ENCODE measurements at places on chromosomes 1 and 21.
A peak's percentile ranks its signal among the peaks of the same experiment; 100 is the strongest.

GRCh38 chr1:33018112-33018511 lies 18.6 kb downstream of the AK2 start:
- no peak for DNase-seq

DNA sequence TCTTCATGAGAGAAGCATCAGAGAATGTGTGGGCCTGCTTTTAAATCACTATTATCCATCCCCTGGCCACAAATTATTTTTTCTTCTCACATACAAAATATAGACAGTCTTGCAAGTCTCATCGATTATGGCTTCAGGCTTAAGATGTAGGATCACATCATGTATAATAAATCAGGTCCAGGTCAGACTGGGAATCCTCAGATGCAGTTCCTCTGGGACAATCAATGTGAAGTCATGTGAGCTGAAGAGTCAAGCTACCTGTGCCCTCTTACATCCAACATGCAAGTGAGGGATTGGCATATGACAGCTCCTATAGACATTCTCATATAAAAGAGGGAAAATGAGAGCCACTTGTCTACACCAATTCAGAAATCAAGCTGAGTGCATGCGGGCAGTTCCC lies 631.8 kb downstream of the PTPRU start:
- DNase-seq, result no peak

DNA sequence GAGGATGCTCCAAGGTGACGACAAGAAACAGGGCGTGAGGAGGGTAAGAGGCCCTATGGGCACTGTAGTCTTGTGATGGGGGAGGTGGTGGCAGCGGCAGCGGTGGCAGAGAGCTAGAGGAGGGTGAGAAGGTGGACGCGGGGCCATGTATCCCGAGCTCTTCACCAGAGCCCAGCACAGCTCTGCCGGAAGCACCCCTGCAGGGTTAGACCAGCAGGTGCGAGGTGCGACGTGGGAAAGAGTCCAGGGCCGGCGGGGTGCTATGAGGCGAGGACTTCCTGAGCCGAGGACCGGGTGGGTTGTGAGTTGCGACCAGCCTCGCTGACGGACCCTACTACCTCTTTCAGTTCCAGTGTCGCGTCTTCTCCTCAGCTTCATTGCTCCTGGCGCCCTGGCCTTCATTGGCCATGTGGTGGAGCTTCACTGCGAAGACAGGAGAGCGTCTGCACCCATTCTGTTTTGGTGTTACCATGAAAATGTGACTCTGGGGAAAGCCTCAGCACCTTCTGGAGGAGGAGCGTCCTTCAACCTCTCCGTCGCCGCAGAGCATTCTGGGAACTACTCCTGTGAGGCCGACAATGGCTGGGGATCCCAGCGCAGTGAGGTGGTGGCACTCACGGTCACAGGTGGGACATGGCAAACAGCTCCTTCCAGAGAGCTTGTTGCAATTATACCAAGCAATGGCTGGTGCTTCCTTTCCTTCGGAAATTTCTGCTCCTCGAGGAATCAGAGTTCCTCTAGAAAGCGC lies 67.9 kb upstream of the KIRREL1 start:
- no peak for DNase-seq

DNA sequence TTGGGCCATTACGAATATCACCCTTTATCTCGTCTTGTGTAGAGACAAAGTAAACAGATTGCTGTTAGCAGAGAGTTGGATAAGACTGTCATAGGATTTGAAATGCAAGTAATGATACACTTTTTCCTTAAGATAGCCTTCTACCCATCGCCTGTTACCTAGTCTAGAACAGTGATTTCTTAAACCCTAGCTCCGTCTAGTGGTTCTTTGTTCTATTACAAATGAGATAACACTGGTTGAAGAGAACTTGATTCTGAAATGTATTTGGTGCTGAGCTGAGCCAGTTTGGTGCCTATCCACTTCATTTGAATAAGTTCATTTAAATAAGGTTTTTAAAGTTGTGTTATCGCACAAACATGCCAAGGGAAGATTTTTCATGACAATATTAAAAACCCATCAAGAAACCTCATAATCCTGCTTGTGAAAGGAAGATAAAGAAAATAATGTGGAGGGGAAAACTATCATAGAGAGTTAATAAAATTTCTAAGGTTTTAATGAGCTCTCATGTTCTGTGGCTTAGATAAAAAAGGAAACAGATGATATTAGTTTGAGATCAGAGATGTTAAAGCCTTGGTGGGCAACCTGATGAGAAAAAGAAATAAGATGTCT lies 1.5 kb upstream of the KCNH1 start:
- no peak for DNase-seq

- DNase-seq, result no peak
These were observed 36.7 kb downstream of the WARS2 start for GRCh38 chr1:119103764-119104163.

GRCh38 chr1:11764519-11764918 lies 2.5 kb downstream of the C1orf167 start:
- no peak for DNase-seq

- no peak for DNase-seq
These were observed 3.7 kb downstream of the AURKAIP1 start for GRCh38 chr1:1371364-1371745.

- peak; percentile 42 for DNase-seq
These were observed 128.1 kb upstream of the CTTNBP2NL start for GRCh38 chr1:112267929-112268328.

DNA sequence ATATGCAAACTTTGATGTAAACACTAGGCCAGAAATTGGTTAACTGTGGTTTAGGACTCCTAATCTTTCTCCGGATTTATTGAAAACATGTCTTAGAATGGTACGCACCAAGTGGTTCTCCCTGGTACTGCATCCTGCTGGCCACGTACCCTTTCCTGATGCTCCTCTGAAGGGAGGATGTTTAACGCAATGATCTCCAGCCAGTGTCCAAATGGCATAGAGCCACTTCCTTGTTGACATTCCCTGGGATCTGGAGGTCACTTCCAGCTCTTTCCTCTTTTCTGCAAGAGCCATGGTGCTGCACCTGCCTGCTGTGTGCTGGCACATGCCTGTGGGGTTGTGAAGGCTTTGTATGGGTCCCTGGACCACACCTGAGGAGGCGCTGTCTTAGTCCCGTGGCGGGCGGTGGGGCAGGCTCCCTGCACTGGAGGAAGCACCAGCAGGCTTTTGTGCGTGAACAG lies 53.9 kb downstream of the GALNT2 start:
- DNase-seq, result no peak

DNA sequence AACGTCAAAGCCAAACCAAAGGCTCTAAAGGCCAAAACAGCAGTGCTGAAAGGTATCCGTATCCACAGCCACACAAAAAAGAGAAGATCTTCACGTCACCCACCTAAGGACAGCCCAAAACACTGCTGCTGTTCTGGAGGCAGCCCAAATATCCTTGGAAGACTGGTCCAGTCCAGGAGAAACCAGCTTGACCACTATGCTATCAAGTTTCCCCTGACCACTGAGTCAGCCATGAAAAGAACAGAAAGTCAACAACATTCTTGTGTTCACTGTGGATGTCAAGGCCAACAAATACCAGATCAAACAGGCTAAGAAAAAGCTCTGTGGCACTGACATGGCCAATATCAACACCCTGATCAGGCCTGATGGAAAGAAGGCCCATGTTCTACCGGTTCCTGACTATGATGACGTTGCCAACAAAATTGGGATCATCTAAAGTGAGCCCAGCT lies 32.1 kb downstream of the ARID4B start:
- no peak for DNase-seq

DNA sequence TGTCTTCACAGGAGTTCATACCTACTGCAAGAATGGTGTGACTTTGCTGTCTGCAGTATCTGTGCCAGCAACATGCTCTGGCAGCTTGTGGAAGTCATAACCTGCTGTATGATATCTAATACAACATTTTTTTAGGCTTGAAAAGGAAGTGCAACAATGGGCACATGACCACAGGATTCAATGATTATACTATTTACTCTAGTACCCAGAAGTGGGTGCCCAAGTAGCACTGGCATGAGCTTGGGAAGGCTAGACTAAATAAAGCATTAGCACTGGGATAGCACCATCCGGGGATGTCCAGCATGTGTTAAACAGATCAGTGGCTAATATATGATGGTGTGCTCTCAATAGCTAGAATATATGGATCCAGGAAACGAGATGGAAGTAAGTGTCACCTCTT lies 98.6 kb upstream of the PDE4B start:
- no peak for DNase-seq

DNA sequence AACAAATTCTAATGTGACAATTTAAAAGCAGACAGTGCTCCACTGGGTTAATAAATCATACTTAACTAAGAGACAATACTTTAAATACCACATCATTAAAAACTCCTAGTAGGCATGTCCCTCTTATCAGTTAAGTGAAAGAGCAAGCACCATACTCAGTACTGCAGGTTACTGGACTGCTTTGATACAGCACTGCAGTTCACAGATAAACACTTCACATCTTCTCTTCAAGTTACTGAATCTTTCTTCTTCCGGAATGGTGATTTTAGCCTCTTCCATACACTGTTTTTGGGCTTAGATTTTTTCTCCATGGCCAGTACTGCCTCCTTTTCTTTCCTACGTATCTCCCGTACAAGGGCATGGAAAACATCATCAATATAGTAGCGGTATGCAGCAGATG lies 11.0 kb downstream of the RIT1 start:
- DNase-seq, result no peak

DNA sequence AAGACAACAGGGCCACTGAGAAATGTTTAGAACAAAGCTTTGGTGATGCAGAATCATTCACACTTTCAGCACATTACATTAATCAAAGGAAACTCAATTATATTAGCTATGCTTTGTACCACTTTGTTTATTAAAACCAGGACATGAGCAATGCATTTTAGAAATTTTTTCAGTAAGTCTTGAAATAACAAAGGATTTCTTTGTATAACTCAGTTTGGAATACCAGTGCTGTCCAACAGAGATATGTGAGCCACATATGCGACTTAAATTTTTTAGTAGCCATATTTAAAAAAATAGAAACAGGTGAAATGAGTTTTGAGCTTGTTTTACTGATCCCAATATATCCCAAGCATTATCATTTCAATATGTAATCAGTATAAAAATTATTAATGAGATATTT lies 18.8 kb upstream of the F3 start:
- no peak for DNase-seq

DNA sequence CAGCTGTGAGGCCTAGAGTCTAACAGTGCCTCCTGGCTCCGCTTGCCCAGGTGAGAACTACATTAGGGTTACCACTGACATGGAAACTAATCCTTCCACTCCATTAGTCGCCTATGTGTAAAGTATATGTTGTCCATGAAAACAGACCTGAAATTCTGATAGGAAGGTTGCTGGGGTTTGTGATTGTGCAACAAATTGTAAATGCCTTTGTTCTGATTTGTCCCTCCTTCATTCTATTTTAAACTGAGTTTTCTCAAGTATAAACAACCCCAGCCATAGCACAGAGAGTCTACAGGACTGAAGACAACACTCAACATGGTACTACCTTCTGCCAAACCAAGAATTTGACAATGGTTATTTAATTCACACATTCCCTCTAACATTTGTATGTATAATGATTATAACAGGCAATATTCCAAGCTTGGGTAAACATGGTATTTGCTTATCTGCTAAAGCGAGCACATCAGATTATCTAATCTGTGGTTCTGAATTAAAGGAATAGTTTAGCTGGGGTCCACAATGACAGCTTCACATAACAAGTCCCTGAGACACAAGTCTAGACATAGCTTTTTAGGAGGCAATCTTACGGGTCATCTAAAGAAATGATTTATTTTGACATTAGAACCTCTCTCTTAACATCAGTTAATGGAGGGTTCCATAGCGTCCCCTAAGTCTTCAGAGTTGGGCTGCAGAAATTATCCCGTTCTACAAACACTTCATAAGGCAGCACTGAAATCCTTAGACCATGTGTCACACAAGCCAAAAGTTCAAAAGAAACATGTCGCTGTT lies 633.0 kb downstream of the SMYD3 start:
- no peak for DNase-seq

GRCh38 chr1:229162825-229163515 lies 107.9 kb upstream of the RAB4A start:
- DNase-seq, result no peak

DNA sequence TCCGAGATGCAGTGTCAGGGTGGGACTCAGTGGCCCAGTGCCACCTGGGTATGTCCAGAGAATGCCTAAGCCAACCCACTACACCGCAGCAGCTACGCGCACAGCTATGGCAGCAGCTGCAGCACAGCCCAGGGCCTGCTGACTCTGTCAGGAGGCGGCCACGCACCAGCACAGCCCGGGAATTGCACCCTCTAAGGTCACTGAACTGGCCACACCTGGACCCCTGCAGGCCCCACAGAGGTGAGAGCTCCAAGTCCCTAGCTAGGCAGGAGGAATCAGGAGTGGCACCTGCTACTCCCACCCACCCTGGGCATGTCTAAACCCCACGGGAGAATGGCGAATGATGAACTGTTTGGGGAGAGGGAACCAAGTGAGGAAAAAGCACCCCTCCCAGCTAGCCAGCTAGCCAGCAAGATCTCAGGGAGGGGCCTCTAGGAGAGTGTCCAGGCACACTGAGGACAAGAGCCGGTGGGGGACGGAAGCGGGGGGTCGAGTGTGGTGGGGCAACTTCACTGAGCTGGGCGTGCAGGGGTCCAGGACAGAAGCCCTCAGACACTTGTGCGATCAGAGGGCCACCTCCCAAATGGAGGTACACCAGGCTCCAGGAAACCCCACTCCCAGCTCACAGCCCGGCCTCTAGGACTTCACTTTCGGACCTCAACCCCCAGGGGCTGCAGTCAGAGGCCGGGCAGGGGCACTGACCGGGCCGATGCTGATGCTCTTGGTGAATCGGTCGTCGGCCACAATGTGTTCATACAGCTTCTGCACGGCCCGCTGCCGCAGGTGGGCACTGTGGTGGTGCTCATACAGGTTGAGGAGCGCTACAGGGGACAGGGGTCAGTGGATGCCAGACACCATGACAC lies 13.9 kb downstream of the LSS start:
- DNase-seq, result peak; percentile 9

GRCh38 chr1:41434748-41435449 lies 49.6 kb downstream of the EDN2 start:
- no peak for DNase-seq

DNA sequence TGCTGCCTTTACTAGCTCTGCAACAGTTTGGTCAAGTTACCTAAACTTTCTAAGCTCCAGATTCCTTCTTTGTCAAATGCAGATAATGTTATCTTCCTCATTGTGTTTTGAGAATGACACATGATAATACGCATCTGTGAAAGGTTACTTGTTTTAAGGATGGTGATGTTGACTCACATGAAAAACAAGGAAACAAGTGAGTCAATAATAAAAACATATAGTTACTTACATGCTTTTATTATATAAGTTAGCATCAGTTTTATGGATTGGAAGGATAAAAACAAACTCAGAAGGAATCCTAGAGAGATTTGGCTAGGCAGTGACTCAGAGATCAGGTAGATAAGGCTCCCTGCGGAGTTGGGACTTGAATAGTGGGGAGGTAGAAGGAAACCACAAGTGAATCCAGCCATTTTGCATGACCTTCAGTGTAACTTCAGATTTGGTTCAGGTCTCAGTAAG lies 144.6 kb downstream of the LMO4 start:
- DNase-seq, result no peak

DNA sequence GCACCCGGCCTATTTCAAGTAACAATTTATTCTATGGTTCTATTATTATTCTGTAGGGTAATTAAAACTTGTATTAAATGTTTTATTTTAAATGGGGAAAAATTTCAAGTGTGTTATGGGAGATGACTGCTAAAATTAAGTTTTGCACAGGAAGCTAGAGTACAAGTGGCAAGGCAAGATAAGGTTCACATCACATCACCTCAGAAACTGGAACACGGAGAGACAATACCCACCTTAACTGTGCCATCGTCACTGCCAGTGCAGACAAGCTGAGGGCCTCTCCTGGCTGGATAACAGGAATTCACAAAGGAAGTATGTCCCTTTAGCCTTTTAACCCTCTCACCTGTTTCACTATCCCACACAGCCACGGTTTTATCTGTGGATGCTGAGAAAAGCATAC lies 7.6 kb downstream of the SNRNP40 start:
- no peak for DNase-seq

- peak; percentile 77 for DNase-seq
These were observed 59.0 kb upstream of the ACOT11 start for GRCh38 chr1:54488779-54489626.
